ENCODE measurements at places on chromosomes 7 and 10. TPM values are rescaled to one million over a fixed set of nuclear protein-coding genes. Genes with fewer than 3 reads are reported as not detected.

DNA sequence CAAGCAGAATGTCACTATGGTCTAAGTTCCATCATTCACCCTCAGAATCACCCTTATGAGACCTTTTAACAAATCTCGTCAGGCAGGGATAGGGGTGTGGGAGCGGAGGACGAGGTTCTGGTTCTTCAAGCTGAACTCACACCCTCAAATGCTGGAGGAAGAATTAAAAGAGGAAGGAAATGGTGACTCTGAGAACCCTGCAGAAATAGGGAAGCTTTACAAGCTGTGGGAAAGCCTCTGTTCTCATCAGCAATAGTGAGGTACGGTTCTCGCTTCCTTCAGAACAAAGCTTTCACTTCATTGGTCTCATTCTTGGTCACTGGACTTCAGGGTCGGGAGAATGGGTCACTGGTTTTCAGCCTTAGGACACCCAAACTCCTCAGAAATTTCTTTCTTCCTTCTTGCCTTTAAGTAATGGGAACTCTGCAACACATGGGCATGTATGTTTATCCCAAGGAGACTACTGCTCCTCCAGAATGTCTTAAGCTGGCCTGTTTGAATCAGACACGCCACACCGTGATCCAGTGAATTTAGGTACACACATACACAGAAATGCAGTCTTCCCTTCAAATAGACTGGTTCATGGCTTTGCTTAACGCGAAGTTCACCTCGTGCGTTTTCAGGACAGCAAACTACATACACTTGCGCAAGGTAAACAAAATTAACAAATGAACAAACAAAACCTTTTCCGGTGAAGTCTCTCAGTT lies 226.0 kb downstream of the SFMBT2 start:
- DNase-seq, result no peak

GRCh38 chr7:2628130-2628482 lies 3.7 kb upstream of the TTYH3 start:
- no peak for DNase-seq

DNA sequence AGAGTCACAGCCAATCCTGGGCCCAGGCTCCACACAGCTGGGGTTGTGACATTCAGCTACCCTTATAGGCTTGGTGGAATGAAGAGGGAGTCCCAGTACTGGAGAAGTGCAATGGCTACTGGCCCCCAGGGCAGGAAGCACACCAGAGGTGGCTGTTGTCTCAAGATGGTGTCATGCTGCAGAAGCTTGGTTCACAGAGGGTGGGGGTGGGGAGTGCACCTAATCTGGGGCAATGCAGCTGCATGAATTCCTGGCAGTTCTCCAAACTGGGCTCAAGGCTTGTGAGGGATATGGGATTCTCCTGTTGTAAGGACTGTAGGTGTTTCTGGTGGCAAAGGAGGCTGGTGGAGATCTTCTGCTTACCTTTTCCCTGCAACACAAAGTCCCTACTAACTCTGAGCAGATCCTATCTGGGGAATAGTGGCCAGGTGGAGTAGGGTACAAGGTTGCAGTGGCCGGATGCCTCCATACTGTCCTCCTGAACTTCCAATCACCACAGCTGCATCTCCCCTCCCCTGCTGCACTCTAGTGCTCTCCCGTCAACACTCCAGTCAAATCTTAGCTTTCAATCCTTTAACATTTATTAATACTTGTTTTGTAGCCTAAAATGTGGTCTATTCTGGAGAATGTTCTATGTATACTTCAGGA lies 27.4 kb upstream of the PLA2G12B start:
- no peak for DNase-seq

DNA sequence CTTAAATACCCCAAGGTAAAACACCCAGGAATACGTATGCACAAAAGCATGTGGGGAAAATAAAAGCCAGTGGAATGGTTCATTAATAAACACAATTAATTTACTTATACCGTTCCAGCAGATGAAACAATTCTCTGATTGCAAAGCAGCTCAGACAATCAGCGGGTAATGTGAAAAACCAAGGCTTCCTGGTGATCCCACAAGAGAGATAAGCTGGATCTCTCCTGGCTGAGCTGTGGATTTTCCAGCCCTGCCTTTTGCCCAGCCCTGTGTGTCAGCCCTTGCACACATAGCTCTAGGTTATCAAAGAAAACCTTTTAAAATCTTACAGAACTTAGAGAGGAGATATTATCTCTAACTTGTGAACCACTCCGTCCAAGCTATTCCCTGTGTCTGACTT lies 1010.7 kb upstream of the AUTS2 start:
- no peak for DNase-seq

DNA sequence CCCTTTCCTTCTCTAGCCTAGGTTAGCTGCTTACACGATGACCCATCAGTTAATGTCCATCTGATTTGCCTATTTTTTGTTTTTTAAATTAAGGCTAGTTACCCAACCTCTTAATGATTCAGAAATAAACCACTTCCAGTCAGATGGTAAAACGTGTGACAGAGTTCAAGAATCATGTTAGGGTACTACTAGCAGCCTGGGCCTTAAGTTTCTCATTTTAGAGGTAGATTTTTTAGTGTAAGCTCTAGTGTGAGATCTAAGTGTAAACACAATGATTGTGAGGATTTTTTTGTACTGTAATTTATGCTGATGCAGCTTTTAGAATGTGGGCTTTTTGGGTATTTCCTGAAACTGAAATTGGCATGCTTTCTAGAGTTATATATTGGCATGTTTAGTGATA lies 130.0 kb downstream of the CDK14 start:
- no peak for DNase-seq

GRCh38 chr7:158955146-158955870 lies 99.0 kb downstream of the DYNC2I1 start:
- no peak for DNase-seq

- no peak for DNase-seq
Measured at GRCh38 chr10:84184517-84184916, 9.8 kb upstream of the CDHR1 start.

GRCh38 chr10:26555719-26556368 lies 117.7 kb downstream of the APBB1IP start:
- no peak for DNase-seq

DNA sequence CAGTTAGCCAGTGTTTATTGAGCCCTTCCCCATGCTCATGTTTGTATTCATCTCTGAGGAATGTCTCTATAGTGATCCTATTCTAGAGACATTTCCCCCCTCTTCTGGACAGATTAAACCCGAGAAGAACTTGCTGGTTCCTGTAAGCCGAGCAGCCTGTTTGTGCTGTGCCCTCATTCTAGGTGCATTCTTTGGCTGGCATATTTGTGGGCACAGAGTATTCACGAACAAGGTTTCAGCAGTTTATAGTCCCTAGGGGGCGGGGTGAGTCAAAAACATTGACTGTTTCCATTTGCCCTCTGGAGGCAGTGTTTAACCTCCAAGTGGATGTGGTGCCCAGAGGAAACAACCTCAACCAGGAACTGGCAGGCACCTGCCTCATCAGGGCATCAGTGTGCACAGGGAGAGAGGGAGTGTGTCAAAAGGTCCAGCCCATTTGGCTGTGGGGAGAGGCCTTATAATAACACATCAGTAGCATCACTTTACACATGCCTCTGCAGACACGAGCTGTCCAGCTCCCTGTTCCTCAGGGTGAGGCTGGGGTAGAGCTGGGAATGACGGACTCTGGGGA lies 273.3 kb upstream of the LRGUK start:
- no peak for DNase-seq

- no peak for DNase-seq
Measured at GRCh38 chr7:129005186-129005585, 49.7 kb downstream of the TNPO3 start.

GRCh38 chr10:122057841-122058413 lies 69.0 kb downstream of the TACC2 start:
- no peak for DNase-seq

GRCh38 chr10:72319416-72320254 lies 35.1 kb downstream of the DNAJB12 start:
- DNase-seq, result peak; percentile 89

- DNase-seq, result no peak
Measured at GRCh38 chr10:59991661-59992060, 85.3 kb upstream of the CCDC6 start.

DNA sequence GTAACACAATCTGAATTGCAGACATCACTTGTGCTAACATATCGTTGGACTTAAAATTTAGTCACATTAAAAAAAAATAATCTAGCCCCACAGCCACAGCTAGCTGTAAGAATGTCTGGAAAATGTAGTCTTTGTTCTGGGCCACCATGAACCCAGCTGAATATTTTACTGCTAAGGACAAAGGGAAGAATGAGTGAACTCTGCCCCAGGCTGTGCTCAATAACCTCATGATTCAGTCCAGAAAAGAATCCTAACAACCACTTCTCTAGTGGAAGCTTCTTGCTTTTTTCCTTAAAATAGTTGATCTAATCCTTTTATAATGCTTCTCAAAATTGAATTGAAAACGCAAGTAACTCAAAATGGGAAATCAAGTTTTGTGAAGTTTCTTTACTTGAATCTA lies 25.6 kb upstream of the SOSTDC1 start:
- DNase-seq, result no peak

- no peak for DNase-seq
Measured at GRCh38 chr10:49161411-49161997, 26.7 kb downstream of the TMEM273 start.

GRCh38 chr7:116512520-116513188 lies 12.2 kb upstream of the CAV1 start:
- DNase-seq, result no peak

- DNase-seq, result no peak
Measured at GRCh38 chr10:58266003-58266825, 1.5 kb downstream of the IPMK start.

- DNase-seq, result no peak
Measured at GRCh38 chr7:134763960-134764359, 15.5 kb upstream of the CALD1 start.

GRCh38 chr7:27641581-27642230 lies 21.0 kb downstream of the HIBADH start:
- no peak for DNase-seq

- DNase-seq, result no peak
Measured at GRCh38 chr10:70270952-70271351, 12.9 kb downstream of the NPFFR1 start.

DNA sequence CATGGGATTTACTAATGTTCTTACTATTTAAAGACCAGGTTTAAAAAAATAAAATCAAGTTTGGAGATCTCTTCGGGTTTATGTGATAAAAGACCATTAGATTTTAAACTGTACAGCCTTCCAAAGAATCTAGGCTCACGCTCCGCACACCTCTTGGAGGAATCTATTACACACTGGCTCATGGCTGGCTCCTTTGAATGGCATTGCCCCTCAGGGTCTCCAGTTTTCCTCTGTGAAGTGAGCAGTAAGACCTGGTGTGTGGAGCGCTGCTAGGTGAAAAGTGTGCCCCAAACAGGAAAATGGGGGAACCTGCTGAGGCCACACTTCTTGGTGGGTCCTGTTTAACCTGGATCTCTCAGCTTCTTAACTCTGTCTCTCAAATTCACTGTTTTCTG lies 142.3 kb downstream of the KAT6B start:
- no peak for DNase-seq

DNA sequence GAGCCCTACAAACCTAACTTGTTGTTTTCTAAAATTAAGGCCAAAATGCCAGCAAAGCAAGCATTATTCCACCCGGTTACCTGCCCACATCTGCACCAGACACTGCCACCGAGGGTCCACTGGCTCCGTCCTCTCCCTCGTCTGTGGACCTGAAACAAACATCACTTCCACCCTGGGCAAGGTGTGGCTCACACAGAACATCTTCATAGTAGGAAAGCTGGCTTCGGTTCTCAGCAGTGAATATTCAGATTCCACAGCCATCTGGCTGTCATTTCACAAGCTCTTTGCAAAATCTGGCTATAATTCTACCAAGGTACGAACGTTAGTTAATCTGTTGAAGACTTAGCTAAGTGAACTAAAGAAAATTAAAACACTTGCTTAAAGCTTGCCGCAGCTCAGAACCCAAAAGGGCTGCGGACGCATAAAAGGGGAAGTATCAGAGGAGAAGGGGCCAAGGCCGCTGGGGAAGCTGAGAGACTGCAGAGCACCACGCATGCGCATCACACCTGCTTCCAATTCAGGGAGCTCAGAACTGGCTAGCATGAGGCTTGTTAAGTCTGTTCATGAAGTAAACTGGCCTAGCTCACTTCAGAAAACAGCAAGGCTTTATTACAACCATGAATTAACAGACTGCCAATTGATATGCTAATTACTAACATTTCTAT lies 46.1 kb downstream of the PTPRN2 start:
- no peak for DNase-seq

DNA sequence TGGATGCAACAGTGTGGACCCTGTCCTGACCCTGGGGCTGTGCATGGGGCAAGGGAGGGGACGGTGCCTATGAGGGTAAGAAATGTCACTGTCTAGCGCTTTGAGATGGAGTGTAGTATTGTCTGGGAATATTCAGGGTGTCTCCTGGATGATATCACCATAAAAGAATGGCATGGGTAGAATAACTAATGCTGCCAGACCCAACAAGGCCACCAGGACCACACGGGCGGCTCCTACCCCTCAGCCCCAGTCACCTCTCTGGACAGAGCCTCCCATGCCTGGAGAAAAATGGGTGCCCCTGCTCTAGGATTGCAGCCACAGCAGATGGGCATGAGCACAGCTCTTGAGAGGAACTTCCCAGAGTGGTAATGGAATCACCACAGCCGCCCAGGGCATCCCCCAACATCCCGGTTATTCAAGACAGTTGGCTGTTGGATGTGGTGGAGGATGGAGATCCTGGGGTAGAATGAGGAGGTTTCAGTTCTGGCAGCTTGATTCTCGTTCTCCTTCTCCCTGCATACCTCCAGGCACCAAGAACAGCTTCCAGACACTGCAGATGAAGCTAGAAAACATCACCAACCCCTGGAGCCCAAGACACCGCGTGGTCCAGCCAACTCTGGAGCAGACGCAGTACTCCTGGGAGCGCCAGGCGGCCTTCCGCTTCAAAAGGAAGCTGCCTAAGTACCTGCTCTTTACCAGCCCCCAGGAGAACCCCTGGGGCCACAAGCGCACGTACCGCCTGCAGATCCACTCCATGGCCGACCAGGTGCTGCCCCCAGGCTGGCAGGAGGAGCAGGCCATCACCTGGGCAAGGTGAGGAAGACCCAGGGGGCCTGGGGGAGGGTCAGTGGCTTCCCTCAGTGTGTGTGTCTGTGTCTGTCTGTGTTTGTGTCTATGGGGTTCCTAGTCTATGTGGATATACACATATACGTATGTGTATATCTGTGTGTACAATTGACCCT lies 6.2 kb downstream of the AOC1 start:
- no peak for DNase-seq

DNA sequence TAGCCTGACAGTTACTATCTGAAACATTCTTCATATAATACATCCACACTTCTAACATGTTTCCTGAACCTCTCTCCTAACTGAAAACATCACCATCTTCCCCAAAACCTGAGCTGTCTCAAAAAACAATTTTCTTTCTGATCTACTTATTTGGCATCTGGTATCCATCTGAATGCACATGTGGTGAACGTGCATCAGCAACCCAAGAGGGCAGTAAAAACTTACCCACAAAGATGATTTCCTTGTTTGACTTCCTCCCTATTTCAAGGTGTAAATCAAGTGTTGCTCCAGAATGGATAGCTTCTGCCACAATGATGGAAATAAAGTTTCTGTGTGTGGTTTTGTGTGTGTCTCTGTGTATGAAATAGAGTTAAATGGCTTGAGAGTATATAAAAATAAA lies 500.4 kb downstream of the MAGI2 start:
- no peak for DNase-seq

- no peak for DNase-seq
Measured at GRCh38 chr7:112193915-112194502, 12.2 kb downstream of the DOCK4 start.

CYP3A5 gene
- not detected for total RNA-seq

GJD4 gene
- total RNA-seq, result not detected

ASB10 gene
- total RNA-seq, result not detected

TFPI2 gene
- not detected for total RNA-seq

OGDHL gene
- 0.55 TPM for total RNA-seq

Measured in CD8-positive, alpha-beta memory T cell (primary cell).